ENCODE measurements at places on chromosomes 12 and 14. TPM values are rescaled to one million over a fixed set of nuclear protein-coding genes. Genes with fewer than 3 reads are reported as not detected.

GRCh38 chr14:99522025-99522401 lies 40.8 kb downstream of the CCNK start:
- DNase-seq = no peak

DNA sequence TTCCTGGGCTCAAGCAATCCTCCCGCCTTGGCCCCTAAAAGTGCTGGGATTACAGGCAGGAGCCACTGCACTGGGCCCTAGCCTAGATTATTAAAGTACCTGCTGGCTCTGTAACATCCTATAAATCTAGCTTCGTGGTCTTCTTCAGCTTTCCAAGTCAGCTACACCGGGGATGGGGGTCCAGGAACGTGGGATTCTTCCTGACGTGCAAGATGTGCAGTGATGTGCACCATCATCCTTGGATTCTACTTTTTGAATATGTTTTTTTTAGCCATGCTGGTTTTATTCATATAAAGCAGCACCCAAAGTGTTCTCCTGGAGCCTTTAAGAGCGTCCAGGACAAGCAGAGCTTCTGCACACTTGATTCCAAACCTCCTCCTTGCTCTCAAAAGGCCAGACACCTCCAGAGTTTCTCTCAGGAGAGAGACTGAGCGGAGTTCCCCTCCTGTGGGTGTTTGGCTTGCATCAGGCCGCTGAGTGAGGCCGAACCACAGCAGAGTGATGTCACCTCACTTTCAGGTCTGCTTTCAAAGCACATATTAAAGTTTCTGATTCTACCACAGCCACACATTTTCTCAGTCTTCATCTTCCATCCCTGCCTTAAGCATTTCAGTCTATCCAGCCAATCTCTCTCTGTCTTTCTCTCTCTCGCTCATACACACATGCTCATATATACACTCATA lies 33.4 kb downstream of the VCPKMT start:
- no peak for DNase-seq

DNA sequence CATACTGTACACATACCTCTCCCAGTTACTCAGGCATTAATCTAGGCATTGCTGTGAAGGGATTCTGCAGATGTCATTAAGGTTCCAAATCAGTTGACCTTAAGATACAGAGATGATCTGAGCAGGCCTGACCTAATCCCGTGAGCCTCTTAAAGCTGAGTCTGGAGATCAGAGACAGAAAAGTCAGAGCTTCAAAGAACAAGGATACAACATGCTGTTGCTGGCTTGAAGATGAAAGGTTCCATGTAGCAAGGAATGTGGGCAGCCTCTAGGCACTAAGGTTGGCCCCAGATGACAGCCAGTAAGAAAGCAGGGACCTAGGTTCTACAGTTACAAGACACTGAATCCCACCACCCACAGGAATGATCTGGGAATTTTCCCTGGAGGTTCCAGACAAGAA lies 81.1 kb downstream of the MAP1LC3B2 start:
- no peak for DNase-seq

- DNase-seq = no peak
These were observed 42.3 kb upstream of the SLC24A4 start for GRCh38 chr14:92280554-92281262.

- no peak for DNase-seq
These were observed 224.0 kb downstream of the KTN1 start for GRCh38 chr14:55803873-55804553.

DNA sequence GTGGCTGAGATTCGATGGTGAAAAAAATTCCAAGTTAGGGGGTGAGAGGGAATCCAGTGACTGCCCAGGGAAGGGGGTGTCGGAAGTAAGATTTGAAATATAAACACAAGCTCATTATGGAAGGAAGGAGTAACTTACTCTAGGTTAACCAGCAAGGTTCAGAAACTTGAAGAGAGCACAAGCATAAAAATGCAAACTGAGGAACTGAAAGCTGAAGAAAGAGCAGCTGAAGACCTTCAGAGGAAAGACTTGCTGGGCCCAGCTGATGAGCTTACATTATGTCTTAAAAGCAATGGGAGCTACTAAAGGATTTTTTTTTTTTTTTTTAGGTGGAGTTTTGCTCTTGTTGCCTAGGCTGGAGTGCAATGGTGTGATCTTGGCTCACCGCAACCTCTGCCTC lies 189.7 kb upstream of the GRIN2B start:
- DNase-seq = no peak

GRCh38 chr14:56580221-56580711 lies 668 bp downstream of the TMEM260 start:
- no peak for DNase-seq

GRCh38 chr12:69844836-69845235 lies 19.8 kb downstream of the MYRFL start:
- peak; percentile 72 for DNase-seq

- peak; percentile 71 for DNase-seq
These were observed 61.6 kb upstream of the DAAM1 start for GRCh38 chr14:59126714-59127436.

DNA sequence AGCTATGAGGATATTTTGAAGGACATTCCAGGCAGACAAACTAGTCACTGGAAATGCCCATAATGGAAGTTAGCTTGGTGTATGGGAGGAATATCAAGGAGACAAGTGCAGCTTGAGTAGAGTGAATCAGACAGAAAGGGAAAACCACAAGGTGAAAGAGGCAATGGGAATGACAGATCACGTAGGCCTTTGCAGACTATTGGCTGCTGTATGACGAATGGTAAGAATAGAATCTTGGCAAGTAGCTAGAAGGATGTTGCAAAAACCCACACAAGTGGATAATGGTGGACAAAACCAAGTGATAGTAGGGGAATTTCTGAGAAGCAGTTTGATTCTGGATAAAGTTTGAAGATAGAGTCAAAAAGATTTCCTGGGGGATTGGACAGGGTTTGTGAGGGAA lies 196.9 kb upstream of the NOVA1 start:
- DNase-seq = no peak

GRCh38 chr12:28316049-28316448 lies 125.8 kb downstream of the CCDC91 start:
- DNase-seq = no peak

DNA sequence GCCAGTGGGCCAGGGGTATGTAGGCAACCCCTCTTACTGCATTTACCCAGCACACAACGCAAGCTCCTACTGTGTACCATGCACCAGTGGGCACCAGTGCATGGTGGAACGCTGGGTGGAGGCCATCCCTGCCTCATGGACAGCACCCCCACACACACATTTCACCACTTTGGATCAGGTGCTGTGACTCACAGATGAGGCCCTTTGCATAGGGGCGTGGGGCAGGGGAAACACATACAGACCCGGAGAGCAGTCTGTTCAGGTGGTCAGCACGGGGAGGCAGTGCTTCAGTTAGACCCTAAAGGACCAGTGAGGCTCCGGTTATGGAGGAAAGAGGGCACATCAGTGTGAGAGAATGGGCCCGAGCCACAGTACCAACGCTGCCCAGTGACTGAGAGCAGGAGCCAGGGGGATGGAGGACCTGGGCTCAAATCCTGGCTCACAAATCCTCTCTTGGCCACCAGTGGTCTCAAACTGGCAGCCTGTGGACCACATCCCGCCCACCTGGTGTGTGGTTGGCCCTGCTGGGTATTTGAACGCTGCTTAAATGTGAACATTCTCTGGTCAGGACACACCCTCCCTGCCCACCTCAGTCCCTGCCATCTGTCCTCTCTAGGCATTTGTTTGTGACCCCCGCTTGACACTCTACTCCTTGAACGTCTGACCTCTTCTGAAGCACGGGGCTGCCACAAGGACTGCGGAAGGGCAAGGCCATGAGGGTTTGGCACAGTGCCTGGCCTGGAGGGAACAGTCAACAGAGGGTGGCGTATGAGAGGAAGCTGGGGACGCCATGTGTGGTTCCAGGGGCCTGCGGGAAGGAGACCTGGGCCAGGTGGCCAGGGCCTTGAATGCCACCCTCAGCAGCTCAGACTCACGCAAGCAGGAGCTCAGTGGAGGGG lies 46.7 kb downstream of the FAM222A start:
- no peak for DNase-seq

DNA sequence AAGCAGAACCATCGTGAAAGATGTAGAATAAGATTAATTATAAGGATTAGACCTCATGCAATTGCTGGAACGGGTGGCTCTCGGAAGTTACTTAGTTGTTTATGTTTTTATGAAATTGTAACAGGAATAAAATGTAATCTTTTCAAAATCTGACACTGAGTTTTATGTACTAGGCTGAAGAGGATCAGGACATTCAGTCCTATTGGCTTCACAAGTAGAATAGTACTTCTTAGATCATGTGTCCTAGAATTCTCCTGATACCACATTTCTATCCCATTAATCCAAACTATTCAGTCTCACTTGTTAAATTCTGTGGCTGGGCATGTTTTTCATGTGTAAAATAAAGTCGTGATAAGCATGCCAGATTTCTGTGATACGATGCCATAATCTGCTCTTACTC lies 423.5 kb upstream of the OR4E1 start:
- no peak for DNase-seq

DNA sequence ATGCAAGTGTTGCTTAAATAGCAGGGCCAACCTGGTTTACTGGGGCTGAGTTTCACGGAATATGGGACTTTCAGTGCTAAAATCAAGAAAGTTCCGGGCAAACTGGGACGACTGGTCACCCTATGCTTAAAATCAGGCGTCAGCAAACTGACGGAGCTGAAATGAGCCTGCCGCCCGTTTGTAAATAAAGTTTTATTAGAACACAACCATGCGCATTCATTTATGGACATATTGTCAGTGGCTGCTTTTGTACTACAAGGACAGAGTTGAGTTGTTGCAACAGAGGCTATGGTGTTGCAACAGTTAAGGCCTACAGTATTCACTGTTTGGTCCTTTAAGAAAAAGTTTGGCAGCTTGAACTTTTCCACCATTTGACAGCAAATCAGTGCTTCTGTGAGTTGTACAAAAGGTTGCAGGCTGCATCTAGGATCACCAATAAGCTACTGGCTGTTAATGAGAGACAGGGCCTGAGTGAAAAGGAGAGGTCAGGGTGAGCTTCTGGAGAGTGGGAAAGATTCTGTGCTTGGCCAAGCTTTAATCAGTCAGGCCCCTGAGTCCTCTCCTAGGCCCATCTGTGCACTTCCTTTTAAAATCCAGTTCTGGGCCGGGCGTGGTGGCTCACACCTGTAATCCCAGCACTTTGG lies 13.3 kb downstream of the SELPLG start:
- DNase-seq = no peak

DNA sequence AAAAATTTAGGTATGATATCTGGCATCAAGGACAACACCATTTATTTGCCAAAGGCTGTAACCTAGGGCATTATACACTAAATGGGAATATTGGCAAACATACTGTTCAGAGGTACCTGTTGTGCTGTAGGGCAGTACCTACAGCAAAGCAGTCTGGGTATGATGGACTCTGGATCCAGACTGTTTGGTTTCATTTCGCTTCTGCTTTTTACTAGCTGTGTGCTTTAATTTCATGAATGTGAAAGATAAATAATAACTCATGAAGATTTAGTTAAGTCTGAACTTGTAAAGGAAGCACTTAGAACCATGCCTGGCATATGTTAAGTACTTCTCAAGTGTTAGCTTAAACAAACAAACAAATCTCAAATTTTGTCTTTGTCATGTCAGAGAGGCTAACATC lies 17.7 kb upstream of the SLC38A2 start:
- DNase-seq = no peak

- no peak for DNase-seq
These were observed 53.3 kb downstream of the BEGAIN start for GRCh38 chr14:100533656-100534485.

- DNase-seq = no peak
These were observed 57.5 kb downstream of the ANAPC7 start for GRCh38 chr12:110345963-110346362.

- no peak for DNase-seq
These were observed 406 bp downstream of the IL23A start for GRCh38 chr12:56339158-56339422.

GRCh38 chr14:104386151-104386841 lies 193.3 kb upstream of the C14orf180 start:
- no peak for DNase-seq

Gene ADAM21
- total RNA-seq = 0.18 TPM

Gene ZNF384
- 26.8 TPM for total RNA-seq

Gene FOS
- total RNA-seq = 36.3 TPM

Gene CLEC4E
- not detected for total RNA-seq

Gene ALDH1L2
- total RNA-seq = 7.0 TPM

Gene RAD9B
- total RNA-seq = 0.91 TPM

Gene ASCL1
- total RNA-seq = 14.0 TPM

Gene FAM90A1
- 0.09 TPM for total RNA-seq

Gene CBLN3
- 0.91 TPM for total RNA-seq

Gene DDX51
- 13.1 TPM for total RNA-seq

Gene TMPRSS12
- total RNA-seq = not detected

Data from cerebellum (tissue), 4 donors.